ENCODE measurements at places on chromosomes 6 and 20.

DNA sequence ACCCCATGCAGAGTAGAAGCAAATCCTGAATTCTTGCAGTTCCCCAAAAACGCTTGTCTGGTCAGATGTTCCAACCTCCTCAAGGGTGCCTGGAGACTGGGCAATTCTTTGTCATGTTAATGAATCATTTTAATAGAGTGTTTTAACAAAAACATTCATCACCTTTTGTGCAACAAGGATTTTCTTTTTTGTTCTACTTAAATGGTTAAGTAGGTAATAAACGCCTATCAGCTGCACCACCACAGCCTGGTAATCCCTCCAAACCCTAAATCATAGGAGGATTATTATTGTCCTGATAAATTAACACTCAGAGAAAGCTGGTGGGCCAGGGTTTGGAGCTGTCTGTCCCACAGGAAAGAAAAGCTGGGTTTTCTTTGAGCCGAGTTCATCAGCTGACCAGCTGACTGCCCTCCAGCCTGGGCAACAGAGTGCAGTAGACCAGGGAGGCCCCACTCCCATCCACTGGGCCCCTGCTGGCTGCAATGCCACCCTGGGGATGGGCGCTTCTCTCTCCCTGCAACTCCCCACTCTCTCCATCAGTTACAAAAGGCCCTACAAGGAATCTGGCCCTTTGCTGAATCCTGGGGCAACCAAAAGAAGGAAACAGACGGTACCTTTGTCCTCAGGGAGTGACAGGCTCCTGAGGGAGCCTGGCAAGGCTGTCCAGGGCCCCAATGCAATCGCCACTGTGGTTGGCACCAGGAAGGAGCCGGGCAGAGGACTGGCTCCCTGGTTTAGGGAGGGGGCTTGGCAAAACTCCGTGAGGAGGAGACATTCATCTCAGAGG is 23.1 kb upstream of the BMP7 start:
- no peak for DNase-seq

DNA sequence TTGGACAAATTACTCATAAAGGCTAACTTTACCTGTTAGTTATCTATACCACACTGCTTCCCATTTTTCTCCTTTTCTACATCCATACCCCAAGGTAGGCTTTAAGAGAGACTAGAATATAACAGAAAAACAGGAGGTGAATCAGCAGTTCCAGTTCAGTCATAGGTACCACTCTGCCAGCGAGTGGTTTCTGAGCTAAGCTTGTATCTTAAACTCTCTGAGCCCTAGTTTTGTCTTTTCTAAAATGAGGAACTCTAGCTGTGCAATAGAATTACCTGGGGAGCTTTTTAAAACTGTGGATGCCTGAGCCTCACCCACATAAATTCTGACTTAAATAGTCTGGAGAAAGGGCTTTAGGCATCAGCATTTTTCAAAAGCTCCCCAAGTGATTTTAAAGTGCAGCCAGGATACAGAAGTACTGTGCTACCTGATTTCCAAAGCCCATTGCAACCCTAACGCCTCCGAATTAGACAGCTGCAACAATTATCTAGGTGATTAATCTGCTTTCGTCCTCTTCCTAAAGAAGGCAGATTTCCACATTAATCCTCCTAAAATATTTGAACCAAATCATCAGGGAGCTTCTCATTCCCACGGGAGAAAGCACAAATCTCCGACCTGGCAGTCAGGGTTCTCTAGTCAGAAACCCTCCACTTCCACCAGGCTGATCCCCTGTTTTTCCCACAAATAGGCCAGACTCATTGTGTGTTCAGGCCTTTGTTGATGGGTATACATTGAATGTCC is 37.4 kb upstream of the RPL7L1 start:
- DNase-seq = no peak

GRCh38 chr6:14272737-14273085 is 155.1 kb downstream of the CD83 start:
- no peak for DNase-seq

DNA sequence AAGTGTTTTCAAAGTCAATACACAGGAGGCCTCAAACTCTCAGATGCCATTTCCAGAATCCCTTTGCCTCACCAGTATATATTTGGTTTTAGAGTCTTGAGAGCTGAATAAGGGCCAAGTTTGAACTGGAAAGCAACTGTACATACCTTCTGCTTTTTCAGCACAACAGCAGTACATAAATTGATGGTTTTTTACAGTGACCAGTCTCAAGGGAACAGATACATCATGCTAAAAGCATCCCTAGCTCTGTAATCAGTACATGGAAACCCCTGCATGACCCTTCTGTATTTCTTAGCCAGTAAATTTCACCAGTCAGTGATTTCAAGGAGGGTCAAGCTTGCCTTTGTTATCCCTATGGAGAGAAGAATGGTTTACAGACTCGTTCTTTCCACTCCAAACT is 40.6 kb upstream of the ECHDC1 start:
- no peak for DNase-seq

- DNase-seq = no peak
Observed at GRCh38 chr6:29980511-29980910, 38.2 kb downstream of the HLA-A start.

GRCh38 chr6:119162134-119162775 is 83.8 kb upstream of the FAM184A start:
- DNase-seq = no peak

- no peak for DNase-seq
Observed at GRCh38 chr6:143721642-143722041, 43.9 kb downstream of the PHACTR2 start.

GRCh38 chr6:40011844-40012243 is 77.6 kb upstream of the MOCS1 start:
- DNase-seq = no peak

DNA sequence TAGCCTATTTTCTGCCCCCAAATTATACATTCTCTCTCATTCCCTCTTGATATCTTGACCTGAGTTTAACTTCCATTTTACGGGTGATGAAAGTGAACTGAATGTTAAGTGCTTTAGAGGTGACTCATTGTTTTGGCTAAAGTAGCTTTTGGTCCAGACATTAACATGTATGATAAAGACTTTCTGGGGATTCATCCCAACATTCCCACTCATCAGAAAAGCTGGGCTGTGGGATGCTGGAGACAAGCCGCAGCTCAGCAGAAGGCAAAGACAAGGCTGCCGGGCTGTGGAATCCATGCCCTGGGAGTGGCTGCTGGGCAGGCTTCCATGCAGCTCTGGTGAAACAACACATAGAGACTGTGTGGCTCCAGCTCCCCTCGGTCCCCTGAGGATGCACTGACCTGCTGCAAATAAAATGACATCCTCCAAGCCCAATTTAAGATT is 89.9 kb upstream of the SYNDIG1 start:
- no peak for DNase-seq

GRCh38 chr6:55528624-55529023 is 50.4 kb downstream of the HMGCLL1 start:
- no peak for DNase-seq
